ENCODE measurements at places on chromosomes 7 and 10.

DNA sequence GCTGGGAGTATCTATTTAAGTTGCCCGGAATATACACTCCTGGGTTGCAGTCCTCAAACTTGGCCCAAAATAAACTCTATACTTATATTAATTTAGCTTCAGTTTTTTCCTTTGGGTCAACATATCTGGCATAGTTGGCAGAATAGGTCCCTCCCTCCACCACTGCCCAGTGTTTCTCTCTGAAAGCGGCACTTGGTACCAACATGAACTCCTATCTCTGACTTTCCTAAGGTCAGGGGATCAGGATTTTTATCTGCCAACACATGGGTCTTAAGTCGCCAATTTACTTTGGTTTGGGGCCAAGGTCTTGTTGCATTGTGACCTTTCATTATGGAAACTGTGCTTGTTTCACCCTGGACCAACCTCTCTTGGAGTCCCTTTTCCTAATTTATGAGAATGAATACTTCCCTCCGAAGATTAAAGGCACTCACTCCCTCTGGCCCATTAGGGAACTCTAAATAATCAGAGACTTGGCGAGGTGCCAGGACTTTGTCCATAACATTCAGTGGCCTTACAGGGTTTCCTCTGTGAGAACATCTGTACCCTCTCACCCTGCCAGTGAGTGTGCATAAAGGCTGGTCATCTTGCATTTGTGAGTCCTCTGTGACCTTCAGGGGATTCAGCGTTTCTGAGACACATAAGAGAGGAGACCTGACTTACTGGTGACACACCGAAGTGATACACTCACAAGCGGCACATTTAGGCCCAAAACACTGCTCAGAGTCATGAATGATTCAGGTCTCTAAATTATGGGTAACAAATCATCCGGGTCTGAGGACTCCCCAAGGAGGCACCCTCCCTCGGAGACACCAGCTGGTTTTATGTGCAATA is 19.7 kb upstream of the FKBP9 start:
- peak; percentile 23 for DNase-seq

- DNase-seq: no peak
These were observed 47.4 kb upstream of the R3HCC1L start for GRCh38 chr10:98086837-98087708.

- no peak for DNase-seq
These were observed 1.4 kb upstream of the CYP26A1 start for GRCh38 chr10:93072225-93072712.

DNA sequence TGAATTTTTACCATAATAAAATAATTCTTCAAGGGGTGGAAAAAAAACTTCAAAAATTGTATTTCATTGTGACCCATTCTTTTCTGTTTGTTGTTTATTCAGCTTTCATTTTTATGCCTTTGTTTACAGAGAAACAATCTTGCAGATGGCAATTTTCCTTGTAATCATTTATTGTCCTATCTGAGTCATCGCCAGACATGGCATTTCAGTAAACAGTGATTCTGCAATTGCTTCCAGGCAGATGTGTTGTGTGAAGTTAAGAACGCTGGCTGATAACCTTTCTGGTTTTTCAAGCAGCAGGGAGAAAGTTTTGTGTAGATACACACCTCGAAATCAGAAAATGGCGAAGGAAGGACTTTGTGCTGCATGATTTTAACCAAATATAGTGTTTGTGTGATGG is 80.7 kb upstream of the RPA3 start:
- DNase-seq: no peak

- DNase-seq: no peak
These were observed 20.4 kb upstream of the HILPDA start for GRCh38 chr7:128435327-128435686.

DNA sequence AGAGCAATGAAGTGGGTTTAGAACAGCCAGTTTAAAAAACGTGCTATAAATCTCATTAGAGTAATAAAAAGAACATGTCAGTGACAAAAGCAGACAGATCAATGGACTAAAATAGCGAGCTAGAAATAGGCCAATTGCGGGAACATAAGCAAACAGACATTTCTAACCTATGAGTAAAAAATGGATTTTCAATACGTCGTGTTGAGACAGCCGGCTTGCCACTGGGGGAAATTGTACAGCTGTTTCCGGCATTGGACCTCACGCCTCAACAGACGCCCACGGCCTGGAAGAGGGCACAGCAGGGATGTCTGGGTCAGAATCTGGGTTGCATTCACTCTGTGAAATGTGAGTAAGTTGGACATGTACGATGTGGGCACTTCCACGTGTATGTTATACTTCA is 92.9 kb downstream of the SVOPL start:
- no peak for DNase-seq

- no peak for DNase-seq
These were observed 409.4 kb downstream of the GRM8 start for GRCh38 chr7:126843336-126843735.

GRCh38 chr7:135274495-135275268 is 41.0 kb downstream of the STRA8 start:
- DNase-seq: peak; percentile 77

- no peak for DNase-seq
These were observed 83.2 kb downstream of the DNAJB9 start for GRCh38 chr7:108652886-108653285.

- DNase-seq: no peak
These were observed 184.9 kb upstream of the GNAI1 start for GRCh38 chr7:79949778-79950177.

- no peak for DNase-seq
These were observed 218.4 kb downstream of the CHRM2 start for GRCh38 chr7:137086896-137087295.

GRCh38 chr10:75466001-75466400 is 34.6 kb downstream of the LRMDA start:
- no peak for DNase-seq

- DNase-seq: no peak
These were observed 110.7 kb downstream of the CYTH3 start for GRCh38 chr7:6161463-6162330.

- no peak for DNase-seq
These were observed 86.8 kb downstream of the NPS start for GRCh38 chr10:127635882-127636281.

GRCh38 chr10:10794046-10794445 is 223.6 kb upstream of the CELF2 start:
- DNase-seq: no peak

- DNase-seq: no peak
These were observed 16.2 kb downstream of the SLC16A12 start for GRCh38 chr10:89518876-89519842.
